Astrocyte of the spinal cord (primary cell): ENCODE measurements at places on chromosomes 1 and 21.

GRCh38 chr1:226097866-226098625, 35.5 kb downstream of the H3-3A start:
- DNase-seq: peak; percentile 64

- no peak for DNase-seq
These were observed 28.3 kb upstream of the KCNK2 start for GRCh38 chr1:215054266-215054665.

DNA sequence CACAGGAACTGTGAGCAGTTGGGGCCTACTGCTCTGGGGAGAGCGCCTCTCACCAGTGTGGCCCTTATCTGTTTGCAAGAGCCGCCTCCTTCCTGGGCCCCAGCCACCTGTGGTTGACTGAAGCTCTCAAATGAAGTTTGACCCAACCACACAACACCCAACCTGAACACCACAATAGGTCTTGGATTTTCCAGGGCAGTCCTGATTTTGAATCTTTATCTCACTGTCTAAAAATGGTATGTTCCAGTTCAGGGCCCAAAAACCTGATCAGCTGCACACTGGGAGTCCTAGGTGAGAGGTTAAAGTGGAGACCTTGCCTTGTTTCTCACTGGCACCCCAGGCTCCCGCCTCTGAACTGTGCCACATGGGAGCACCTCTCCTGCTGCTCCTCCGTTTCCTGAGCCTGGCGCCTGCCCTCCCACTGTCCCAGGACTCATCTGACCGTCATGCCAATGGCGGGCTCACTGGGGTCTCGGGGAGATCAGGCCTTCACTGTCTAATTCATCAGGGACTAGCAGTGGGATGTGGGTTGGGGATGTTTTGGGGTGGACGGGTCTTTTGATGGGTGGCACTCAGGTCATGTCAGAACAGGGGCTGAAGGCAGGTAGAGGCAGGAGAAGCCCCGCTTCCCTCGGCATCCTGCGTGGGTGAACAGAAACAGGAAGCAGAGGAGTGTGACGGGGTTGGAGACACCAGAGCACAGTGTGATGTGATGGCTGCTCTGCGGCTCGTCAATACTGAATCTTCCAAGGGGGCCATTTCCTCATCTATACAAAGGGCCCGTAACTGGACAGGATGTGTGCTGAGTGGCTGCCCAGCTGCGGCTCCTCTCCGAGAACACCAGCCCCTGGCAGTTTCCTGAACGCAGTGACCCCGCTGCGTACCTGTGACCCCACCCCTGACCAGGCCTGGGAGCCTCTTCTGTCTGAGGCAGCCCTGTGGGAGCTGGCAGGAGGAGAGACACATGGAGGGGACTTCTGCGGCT, 59.6 kb upstream of the ITPKB start:
- DNase-seq: no peak

- DNase-seq: no peak
These were observed 24.9 kb upstream of the ETS2 start for GRCh38 chr21:38780879-38781278.

- no peak for DNase-seq
These were observed at the start of gene ARTN for GRCh38 chr1:43933386-43934100. Gene ARTN, plus strand, starts transcription at chr1:43933801. Its CDS starts 1,856 bp downstream, at chr1:43935657.
